Progenitor cell of endocrine pancreas (in vitro differentiated cells): ENCODE measurements at places on chromosomes 16 and 17. TPM values are rescaled to one million over a fixed set of nuclear protein-coding genes. Genes with fewer than 3 reads are reported as not detected.

Gene DUSP14
- total RNA-seq, result 18.7 and 19.2 TPM in 2 replicates

Gene MYL11
- total RNA-seq, result 2.6 and 3.5 TPM in 2 replicates

Gene ZP2
- total RNA-seq, result not detected in 2 replicates

Gene CCL7
- not detected in 2 replicates for total RNA-seq

Gene RIPOR1
- total RNA-seq, result 72.7 and 78.8 TPM in 2 replicates

Gene HOXB13
- not detected in 2 replicates for total RNA-seq

Gene IL32
- 2.9 and 4.6 TPM in 2 replicates for total RNA-seq

Gene GDPD3
- total RNA-seq, result 13.3 and 13.8 TPM in 2 replicates

Gene KCNJ18
- not detected in 2 replicates for total RNA-seq

Gene NDE1
- total RNA-seq, result 42.5 and 46.0 TPM in 2 replicates

Gene SDR42E1
- total RNA-seq, result 0.02 and 0.04 TPM in 2 replicates

- DNase-seq, result no peak
These were observed 1.3 kb upstream of the CES3 start for GRCh38 chr16:66959704-66960161.

GRCh38 chr17:75688209-75688825 lies 21.2 kb downstream of the SAP30BP start:
- DNase-seq, result no peak

- no peak for DNase-seq
These were observed 2.8 kb downstream of the PTX4 start for GRCh38 chr16:1485847-1486496.

- no peak for DNase-seq
These were observed 14.7 kb upstream of the KLHL36 start for GRCh38 chr16:84633622-84634021.

DNA sequence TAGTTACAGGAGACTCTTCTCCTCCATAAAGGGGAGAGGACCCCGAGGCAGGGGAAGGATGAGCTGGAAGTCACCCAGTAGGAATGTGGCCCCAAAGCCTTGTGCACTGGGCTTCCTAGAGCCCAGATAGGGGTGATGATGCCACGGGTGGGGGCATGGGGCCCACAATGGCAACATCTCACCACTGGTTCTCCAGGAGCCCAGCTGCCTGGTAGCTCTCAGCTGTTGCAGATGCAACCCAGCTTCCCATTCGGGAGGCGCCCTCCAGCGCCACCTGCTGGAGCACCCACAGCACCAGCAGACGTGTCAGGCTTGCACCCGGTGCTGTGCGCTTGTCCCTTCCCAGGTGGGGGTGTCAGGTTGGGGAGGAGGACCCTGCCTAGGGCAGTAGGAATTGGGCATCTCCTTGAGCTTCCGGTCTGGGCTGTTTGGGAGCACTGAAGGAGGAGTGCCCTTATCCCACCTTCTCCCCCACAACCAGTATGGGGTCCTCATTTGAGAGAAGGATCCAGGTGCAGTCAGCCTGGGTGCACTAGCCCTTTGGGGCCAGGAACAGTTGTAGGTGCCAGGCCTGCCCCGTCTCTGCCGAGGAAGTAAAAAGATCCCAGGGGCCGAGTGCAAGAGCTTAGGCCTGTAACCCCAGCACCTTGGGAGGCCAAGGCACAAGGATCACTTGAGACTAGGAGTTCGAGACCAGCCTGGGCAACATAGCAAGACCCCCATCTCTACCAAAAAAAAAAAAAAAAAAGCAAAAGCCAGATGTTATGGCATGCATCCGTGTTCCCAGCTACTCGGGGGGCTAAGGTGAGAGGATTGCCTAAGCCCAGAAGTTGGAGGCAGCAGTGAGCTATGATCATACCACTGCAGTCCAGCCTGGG lies 14.4 kb downstream of the CDIPT start:
- DNase-seq, result peak; percentile 53

- DNase-seq, result no peak
These were observed 24.4 kb downstream of the CNTROB start for GRCh38 chr17:7956228-7956965.

DNA sequence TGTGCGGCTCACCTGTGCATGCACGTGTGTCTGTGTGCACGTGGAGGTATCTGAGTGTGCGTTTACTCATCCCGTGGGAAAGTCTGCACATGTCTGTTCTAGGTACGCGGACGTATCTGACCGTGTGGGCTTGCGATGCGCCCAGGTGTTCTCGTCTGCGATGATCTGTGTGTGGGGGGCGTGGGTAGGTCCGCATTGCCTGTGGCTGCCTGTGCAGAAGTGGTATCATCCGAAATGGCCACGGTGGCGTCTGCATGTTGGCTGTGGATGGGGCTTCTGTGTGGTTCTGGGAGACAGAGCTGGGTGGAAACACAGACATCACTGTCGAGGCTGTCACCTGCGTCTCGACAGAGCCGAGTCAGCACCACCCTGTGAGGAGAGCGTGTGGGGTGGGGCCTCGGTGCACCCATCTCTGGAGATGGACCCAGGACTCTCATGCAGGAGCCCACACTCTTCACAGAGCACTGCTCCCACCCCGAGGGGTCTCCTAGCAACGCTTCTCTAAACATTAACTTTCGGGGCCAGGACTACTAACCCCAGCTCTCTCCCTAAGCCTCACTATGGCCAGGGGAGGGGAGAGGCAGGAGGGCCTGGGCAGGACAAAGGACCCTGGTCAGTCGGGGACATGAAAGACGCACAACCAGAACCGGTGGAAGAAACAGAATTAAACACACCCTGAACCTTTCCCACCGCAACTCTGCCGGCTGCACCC lies 8.4 kb downstream of the DPEP1 start:
- DNase-seq, result no peak

DNA sequence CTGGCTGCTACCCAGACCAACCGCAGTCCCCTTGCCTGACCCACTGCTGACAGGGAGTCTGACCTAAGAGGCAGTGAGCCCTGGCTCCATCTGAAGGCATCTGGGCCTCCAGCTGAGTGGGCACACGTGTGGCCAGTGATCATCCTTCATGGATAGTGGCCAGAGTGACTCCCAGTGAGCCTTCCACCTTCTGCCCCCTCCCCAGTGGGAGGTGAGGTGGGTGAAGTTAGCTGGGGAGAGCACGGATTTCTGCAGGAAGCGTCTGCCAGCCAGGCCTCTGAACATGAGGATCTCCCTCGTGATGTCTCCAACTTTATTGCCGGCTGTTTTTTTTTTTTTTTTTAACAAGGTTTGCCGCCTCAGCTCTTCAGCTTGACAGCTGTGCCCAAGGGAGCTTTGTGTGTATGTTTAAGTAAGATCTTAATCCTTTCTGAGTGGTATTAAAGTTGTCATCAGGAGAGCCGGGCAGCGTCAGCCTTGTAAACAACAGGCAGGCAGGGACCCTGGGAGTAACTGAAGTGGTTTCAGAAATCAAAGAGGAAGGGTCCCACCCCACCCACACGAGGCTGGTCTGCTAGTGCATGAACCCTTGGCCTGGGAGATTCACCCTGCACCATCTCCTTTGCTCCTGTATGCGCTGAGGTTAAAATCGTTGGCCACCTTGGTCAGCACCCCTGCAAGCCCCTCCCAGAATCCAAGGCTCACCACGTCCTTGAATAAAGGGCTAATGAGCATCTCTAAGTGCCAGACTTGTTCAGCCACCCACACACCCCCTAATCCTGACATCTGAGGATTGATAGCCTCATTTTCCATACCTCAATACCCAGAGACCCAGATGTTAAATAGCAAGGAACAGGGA lies 33.3 kb downstream of the RHBDL3 start:
- no peak for DNase-seq
